ENCODE measurements at places on chromosomes 5 and 9.

DNA sequence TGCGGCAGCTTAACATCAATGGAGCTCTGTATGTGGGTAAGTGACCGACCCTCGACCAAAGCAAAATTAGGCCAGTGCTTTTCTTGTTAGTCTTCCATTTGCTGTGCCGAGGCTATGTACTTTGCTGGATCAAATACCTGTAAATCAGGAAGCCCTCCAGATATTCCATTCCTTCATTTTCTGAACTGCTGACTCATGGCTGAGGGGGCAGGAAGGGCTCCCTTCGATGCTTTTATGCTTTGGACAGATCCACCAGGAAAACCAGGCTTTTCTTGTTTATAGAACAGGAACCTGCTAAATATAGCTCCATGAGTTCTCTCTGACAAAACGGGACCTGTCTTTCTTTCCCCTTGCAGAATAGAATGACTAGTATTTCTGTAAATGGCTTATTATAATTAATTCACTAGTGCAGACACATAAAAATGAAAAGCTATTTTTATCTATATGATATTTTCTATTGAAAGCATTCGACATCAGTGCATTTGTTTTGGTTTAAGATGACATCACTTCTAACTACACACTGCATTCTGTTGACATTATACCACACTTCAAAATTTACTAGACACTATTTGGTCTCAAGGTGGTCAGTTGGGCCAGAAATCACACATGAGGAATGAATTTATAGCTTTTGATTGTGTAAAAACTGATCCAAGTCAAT is 93.3 kb downstream of the LIFR start:
- DNase-seq, result no peak

- no peak for DNase-seq
These were observed 9.7 kb upstream of the HSPB3 start for GRCh38 chr5:54445691-54446378.

DNA sequence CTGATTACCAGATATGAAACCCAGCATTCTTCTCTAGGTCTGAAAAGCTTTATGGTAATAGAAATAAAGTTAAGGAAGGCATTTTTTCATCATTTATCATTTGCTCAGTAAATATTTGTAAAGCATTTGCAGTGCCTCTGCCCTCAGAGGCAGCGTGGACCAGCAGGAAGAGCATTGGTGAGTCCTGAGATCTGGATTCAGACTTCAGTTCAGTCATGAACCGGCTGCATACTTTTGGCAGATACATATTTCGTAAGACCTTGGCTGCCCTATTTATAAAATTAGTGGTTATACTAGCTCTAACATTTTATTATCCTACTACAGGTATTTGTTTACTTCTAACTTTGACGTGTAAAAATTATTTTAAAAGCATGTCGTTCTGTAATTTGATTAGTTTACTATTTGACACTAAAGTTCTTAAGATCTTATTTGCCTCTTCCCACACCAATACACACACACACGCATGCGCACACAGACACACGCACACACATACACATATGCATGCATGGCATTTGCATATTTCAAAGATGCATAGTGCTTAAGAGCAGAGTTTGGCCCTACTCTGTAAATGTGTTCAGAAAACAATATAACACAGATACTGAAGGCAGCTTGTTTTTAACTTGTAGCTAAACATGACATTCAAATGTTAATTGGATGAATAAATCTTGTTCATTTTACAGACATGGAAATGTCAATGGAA is 101.9 kb downstream of the RPS23 start:
- no peak for DNase-seq

GRCh38 chr9:93236541-93237206 is 52.7 kb downstream of the WNK2 start:
- no peak for DNase-seq

GRCh38 chr5:126925482-126925881 is 104.9 kb downstream of the MARCHF3 start:
- DNase-seq, result no peak

DNA sequence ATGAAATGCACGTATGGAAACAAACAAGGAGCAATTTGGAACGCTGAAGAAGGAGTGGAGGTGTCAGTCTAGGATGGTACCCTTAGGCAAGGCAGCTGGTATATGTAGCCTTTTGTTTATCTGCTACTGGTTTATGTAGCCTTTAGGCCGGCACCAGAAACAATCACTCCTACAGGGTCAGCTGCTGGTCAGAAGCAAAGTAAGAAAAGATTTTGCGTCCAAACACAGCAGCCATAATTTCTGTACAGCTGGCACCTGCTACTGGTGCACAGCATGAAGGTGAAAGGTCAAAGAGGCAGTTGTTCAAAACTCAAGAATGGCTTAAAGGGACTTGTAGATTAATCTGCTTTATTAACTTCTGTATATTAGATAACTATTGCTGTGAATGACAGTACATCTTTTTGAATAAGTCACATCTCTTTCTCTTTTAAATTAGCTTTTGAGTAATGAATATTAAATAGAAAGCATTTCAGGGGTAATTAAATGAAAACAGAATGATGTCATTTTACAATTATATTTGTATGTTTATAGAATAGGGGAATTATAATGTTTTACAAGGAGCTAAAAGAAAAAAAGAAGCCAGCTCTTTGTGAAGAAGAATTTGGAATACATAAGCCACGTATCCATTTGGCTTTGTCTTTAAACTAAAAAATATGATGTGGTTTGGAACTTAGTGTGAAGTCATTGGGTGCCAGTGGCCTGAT is 33.1 kb upstream of the TLX3 start:
- no peak for DNase-seq

GRCh38 chr9:91162784-91163443 is 198.8 kb downstream of the AUH start:
- peak; percentile 73 for DNase-seq

Data from GM12865 (cell line).